ENCODE measurements at places on chromosomes 1 and 21. TPM values are rescaled to one million over a fixed set of nuclear protein-coding genes. Genes with fewer than 3 reads are reported as not detected.

Gene TTC13
- total RNA-seq: 10.7 TPM

- H3K36me3 ChIP-seq: no peaks in the 10 kb centered on the region
- no peaks in the 10 kb centered on the region for H3K27me3 ChIP-seq
- peak overlapping the region; percentile 47 for H3K4me3 ChIP-seq
- peak; percentile 22 for DNase-seq
- peaks cover 22% of the 10 kb centered on the region for H3K4me1 ChIP-seq
Observed at GRCh38 chr21:41868062-41868710, 11.0 kb downstream of the PRDM15 start.

Gene GPR153
- total RNA-seq: 8.5 TPM

GRCh38 chr1:183477986-183478781 lies 5.9 kb downstream of the SMG7 start:
- peaks cover 9% of the 10 kb centered on the region for H3K36me3 ChIP-seq
- H3K27me3 ChIP-seq: no peaks in the 10 kb centered on the region
- DNase-seq: no peak
- H3K4me3 ChIP-seq: no peak overlapping the region
- H3K4me1 ChIP-seq: peaks cover 63% of the 10 kb centered on the region
- H3K27ac ChIP-seq: no peak overlapping the region

GRCh38 chr1:84060781-84061180 lies 61.8 kb upstream of the TTLL7 start:
- H3K4me3 ChIP-seq: no peak overlapping the region
- no peaks in the 10 kb centered on the region for H3K36me3 ChIP-seq
- no peak overlapping the region for H3K27ac ChIP-seq
- DNase-seq: no peak
- H3K27me3 ChIP-seq: peaks cover 5% of the 10 kb centered on the region

Gene SLC41A1
- total RNA-seq: 32.6 TPM

- peaks cover 16% of the 10 kb centered on the region for H3K27me3 ChIP-seq
- no peak overlapping the region for H3K27ac ChIP-seq
- DNase-seq: no peak
- H3K4me3 ChIP-seq: no peak overlapping the region
Observed at GRCh38 chr1:62307446-62307845, 11.8 kb downstream of the KANK4 start.

- DNase-seq: no peak
- no peak overlapping the region for H3K4me3 ChIP-seq
- no peak overlapping the region for H3K27ac ChIP-seq
- peaks cover 50% of the 10 kb centered on the region for H3K4me1 ChIP-seq
Observed at GRCh38 chr1:151002051-151002450, 4.7 kb downstream of the MINDY1 start.

GRCh38 chr1:225933072-225933471 lies 7.9 kb downstream of the LEFTY2 start:
- no peaks in the 10 kb centered on the region for H3K36me3 ChIP-seq
- H3K4me1 ChIP-seq: peaks cover 6% of the 10 kb centered on the region
- no peaks in the 10 kb centered on the region for H3K27me3 ChIP-seq
- DNase-seq: peak; percentile 68
- no peak overlapping the region for H3K4me3 ChIP-seq
- no peak overlapping the region for H3K27ac ChIP-seq

DNA sequence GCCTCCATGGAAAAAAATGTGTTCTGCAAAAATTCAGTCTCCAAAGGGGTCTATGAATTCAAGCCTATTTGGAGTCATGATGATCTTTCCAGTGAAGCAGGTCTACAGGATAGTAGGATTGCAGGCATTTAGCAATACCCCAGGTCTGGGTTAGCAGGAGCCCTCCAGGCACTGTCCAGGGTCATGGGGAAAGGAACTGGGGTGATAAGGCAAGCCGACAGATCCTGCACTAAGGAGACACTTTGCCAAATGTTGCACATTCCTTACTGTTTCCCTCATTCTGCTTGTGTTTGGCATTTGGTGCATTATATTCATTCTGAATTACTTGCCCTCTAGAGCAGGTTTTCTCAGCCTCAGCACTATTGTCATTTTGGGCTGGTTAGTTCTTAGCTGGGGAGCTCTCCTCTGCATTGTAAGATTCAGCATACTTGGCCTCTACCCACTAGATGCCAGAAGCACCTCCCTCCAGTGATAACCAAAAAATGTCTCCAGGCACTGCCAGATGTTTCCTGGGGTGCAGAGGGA lies 333.3 kb upstream of the PLXNA2 start:
- no peaks in the 10 kb centered on the region for H3K27me3 ChIP-seq
- H3K4me1 ChIP-seq: no peaks in the 10 kb centered on the region
- no peak overlapping the region for H3K27ac ChIP-seq

GRCh38 chr21:29053656-29054055 lies 19.8 kb downstream of the CCT8 start:
- H3K36me3 ChIP-seq: peaks cover 20% of the 10 kb centered on the region
- H3K4me3 ChIP-seq: no peak overlapping the region
- DNase-seq: no peak
- peak overlapping the region; percentile 8 for H3K27ac ChIP-seq
- H3K27me3 ChIP-seq: no peaks in the 10 kb centered on the region

Gene PLEKHG5
- 6.2 TPM for total RNA-seq

DNA sequence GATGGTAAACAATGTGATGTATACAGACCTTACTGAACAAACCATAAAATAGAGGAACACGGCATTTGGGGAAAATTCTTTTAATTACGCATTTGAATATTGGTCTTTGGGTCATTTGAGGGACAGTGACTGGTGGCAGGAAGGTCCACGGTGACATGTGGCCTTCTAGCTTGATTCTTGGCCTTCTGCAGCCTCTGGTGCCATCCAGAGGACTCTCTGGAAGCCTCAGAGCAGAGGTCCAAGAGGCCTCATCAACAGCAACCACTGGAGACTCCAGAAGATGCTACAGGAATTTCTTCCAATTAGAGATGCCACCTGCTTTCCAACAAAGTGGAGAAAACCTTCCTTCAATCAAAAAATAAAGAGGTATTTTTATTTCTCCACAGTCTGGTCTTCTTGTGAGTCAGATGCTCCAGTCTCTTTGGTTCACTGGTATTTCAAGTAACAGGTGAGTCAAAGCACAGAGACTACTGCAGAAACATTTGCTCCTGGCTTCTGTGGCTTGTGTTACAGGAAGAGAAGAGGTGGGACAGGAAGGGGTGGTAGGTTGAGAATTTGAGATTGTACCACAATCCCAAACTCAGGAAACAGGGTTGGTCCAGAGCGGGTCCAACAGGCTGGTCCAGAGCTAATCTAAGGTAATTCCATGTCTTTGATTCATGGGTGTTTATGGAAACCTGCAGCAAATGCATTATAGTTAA lies 2.7 kb upstream of the F5 start:
- H3K36me3 ChIP-seq: no peaks in the 10 kb centered on the region
- H3K4me3 ChIP-seq: no peak overlapping the region
- DNase-seq: no peak
- no peak overlapping the region for H3K27ac ChIP-seq
- no peaks in the 10 kb centered on the region for H3K27me3 ChIP-seq
- H3K4me1 ChIP-seq: no peaks in the 10 kb centered on the region

- peaks cover 18% of the 10 kb centered on the region for H3K4me1 ChIP-seq
- H3K36me3 ChIP-seq: no peaks in the 10 kb centered on the region
- DNase-seq: no peak
- no peak overlapping the region for H3K4me3 ChIP-seq
- H3K27ac ChIP-seq: no peak overlapping the region
- H3K27me3 ChIP-seq: peaks cover 29% of the 10 kb centered on the region
Observed at GRCh38 chr1:14897997-14898645, 255.4 kb upstream of the TMEM51 start.

DNA sequence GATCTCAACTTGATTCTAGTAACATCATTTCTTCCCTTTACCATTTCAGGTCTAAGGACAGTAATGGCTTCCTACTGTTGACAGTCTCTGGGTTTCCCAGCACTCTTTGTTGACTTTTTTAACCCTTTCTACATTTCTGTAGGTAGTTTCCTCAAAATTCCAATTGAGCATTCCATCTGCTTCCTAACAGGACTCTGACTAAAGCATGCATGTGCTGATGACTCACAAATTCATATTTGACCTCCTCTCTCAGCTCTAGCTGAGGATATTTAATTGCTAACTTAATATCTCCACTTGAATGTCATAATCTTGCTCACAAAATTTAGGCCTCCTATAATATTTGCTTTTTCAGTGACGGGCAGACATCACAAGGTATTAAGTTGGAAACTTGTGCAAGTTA lies 93.3 kb upstream of the ZNHIT6 start:
- H3K27ac ChIP-seq: no peak overlapping the region
- no peaks in the 10 kb centered on the region for H3K27me3 ChIP-seq
- no peak for DNase-seq
- H3K4me3 ChIP-seq: no peak overlapping the region

DNA sequence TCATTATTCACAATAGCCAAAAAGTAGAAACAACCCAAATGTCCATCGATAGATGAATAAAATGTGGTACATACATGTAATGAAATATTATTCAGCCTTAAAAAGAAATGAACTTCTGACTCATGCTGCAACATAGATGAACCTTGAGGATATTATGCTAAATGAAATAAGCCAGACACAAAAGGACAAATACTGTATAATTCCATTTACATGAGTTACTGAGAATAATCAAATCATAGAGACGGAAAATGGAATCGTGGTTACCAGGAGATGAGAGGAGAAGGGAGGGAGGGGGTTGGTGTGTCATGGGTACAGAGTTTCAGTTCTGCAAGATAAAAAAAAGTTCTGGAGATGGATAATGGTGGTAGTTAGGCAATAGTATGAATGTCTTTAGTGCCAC lies 184.1 kb downstream of the PSMG1 start:
- H3K4me1 ChIP-seq: peaks cover 57% of the 10 kb centered on the region
- DNase-seq: no peak

DNA sequence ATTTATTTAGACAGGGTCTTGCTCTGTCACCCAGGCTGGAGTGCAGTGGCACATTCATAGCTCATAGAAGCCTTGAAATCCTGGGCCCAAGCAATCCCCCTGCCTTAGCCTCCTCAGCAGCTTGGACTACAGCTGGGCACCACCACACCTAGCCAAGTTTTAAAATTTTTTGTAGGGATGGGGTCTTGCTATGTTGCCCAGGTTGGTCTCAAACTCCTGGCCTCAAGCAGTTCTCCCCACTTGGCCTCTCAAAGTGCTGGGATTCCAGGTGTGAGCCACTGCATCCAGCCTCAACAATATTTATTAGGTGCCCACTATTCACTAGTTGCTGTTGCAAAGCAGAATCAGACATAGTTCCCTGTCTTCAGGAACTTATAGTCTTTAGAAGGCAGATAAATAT lies 14.1 kb upstream of the GPX7 start:
- H3K4me1 ChIP-seq: no peaks in the 10 kb centered on the region
- H3K36me3 ChIP-seq: no peaks in the 10 kb centered on the region
- H3K27me3 ChIP-seq: peaks cover 16% of the 10 kb centered on the region
- H3K4me3 ChIP-seq: no peak overlapping the region
- H3K27ac ChIP-seq: no peak overlapping the region
- no peak for DNase-seq

GRCh38 chr1:12539705-12540579 lies 78.1 kb downstream of the DHRS3 start:
- DNase-seq: peak; percentile 96
- peaks cover 18% of the 10 kb centered on the region for H3K27me3 ChIP-seq
- peaks cover 28% of the 10 kb centered on the region for H3K4me1 ChIP-seq
- H3K4me3 ChIP-seq: peak overlapping the region; percentile 51
- H3K27ac ChIP-seq: peak overlapping the region; percentile 83

DNA sequence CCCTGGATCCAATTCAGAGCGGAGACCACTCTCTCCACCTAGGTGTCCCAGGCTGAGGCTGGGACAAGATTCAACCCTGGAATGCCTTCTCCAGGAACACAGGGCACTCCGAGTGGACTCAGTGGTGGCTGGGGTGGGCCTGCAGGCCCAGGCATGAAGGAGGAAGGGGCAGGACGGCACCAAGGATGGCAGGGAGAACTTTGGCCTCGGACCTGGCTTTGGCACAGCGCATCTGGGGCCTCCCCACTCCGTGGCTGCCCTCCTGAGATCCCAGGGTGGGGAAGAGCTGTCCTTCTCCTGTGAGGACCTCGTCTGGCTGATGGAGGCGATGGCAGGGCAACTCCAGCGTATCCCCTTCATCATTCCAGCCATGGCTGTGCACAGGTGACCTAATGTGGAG lies 35.6 kb downstream of the DHCR24 start:
- peaks cover 44% of the 10 kb centered on the region for H3K4me1 ChIP-seq
- H3K27ac ChIP-seq: peak overlapping the region; percentile 95
- H3K27me3 ChIP-seq: peaks cover 2% of the 10 kb centered on the region
- no peak overlapping the region for H3K4me3 ChIP-seq

Gene CD244
- not detected for total RNA-seq

Measured in HFFc6 (cell line).